Smooth muscle cell of bladder (primary cell): ENCODE measurements at places on chromosomes 12 and 14. TPM values are rescaled to one million over a fixed set of nuclear protein-coding genes. Genes with fewer than 3 reads are reported as not detected.

The KRT72 gene
- not detected in 2 replicates for total RNA-seq

The DBX2 gene
- not detected in 2 replicates for total RNA-seq

The HOXC6 gene
- total RNA-seq: 0.18 and 0.28 TPM in 2 replicates

The TAC3 gene
- not detected in 2 replicates for total RNA-seq

The HOXC9 gene
- 0.28 and 0.57 TPM in 2 replicates for total RNA-seq

The DLGAP5 gene
- 3.6 and 4.0 TPM in 2 replicates for total RNA-seq

The MAP3K12 gene
- 29.6 and 40.3 TPM in 2 replicates for total RNA-seq

The TXNDC16 gene
- total RNA-seq: 1.1 and 2.0 TPM in 2 replicates

The HNF1A gene
- 0.09 TPM in 1 of 2 replicates, not detected in the other for total RNA-seq

The TMTC1 gene
- total RNA-seq: 83.5 and 88.6 TPM in 2 replicates

The CEP128 gene
- total RNA-seq: 1.8 and 2.6 TPM in 2 replicates

The B4GALNT1 gene
- total RNA-seq: 0.55 and 0.85 TPM in 2 replicates

The GARIN6 gene
- total RNA-seq: not detected in 2 replicates

The PLA2G1B gene
- total RNA-seq: not detected in 2 replicates

The SLC10A1 gene
- not detected in 2 replicates for total RNA-seq

The ASPG gene
- not detected in 2 replicates for total RNA-seq

The CCDC91 gene
- 25.6 and 26.4 TPM in 2 replicates for total RNA-seq

The KLRC4 gene
- not detected in 2 replicates for total RNA-seq

The LIMA1 gene
- 100 and 107 TPM in 2 replicates for total RNA-seq

The CELA1 gene
- not detected in 2 replicates for total RNA-seq

The RNASE3 gene
- total RNA-seq: not detected in 2 replicates

The METAP2 gene
- 73.4 and 82.7 TPM in 2 replicates for total RNA-seq

The KRT6C gene
- total RNA-seq: not detected in 2 replicates

The CMA1 gene
- total RNA-seq: not detected in 2 replicates

The STXBP6 gene
- total RNA-seq: 7.3 and 8.5 TPM in 2 replicates

The EFCAB11 gene
- total RNA-seq: 1.8 and 5.5 TPM in 2 replicates

The PRPH gene
- 0.28 and 0.46 TPM in 2 replicates for total RNA-seq

The PRORP gene
- total RNA-seq: 12.7 and 13.4 TPM in 2 replicates

The YEATS4 gene
- 8.8 and 9.0 TPM in 2 replicates for total RNA-seq

The MYBPC1 gene
- total RNA-seq: not detected in 2 replicates

The IFNG-AS1 gene
- not detected in 2 replicates for total RNA-seq

The WNK1 gene
- 60.8 and 66.7 TPM in 2 replicates for total RNA-seq
